ENCODE measurements at places on chromosomes 1 and 21.

DNA sequence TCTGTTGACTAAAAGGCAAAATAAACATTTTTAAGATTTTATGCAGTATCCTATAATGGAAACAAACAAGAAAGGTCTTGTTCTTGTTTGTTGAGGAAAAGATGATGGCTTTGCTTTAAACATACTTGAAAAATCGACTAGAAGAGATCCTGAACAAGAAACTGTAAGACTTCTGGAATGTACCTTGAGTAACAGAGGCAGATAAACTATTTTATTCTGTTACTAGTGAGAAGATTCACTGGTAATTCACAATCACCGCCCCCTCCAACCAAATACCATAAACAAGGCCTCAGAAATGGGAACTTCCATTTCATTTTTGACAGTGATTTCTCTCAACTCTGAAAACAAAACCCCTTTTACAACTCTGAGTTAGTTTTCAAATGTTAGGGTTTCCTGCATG lies 18.1 kb downstream of the TSEN15 start:
- no peaks in the 10 kb centered on the region for H3K4me1 ChIP-seq
- DNase-seq = no peak
- no peak overlapping the region for H3K27ac ChIP-seq
- no peak overlapping the region for H3K4me3 ChIP-seq

GRCh38 chr1:171350594-171350993 lies 36.6 kb downstream of the FMO4 start:
- no peak for DNase-seq
- H3K4me3 ChIP-seq = no peak overlapping the region
- no peak overlapping the region for H3K27ac ChIP-seq
- no peaks in the 10 kb centered on the region for H3K27me3 ChIP-seq

DNA sequence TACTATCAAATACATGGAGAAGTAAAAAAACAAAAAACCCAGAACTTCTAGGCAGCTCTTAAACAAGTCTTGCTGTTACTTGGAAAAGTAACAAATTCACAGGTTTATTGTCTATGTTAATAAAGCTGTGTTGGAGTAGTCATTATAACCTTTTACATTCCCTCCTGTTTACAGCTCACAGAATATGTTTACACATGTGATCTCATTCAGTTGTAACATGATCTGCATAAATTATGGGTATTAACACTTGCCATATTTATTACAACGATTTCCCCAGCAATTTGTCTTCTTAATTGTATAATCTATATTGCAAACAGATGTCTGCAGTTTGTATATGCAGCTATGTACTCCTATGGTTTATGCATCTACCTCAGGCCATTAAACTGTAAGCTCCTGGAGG lies 28.6 kb downstream of the ERG start:
- no peak for DNase-seq
- peaks cover 35% of the 10 kb centered on the region for H3K27me3 ChIP-seq
- H3K4me1 ChIP-seq = peaks cover 24% of the 10 kb centered on the region
- H3K4me3 ChIP-seq = no peak overlapping the region

DNA sequence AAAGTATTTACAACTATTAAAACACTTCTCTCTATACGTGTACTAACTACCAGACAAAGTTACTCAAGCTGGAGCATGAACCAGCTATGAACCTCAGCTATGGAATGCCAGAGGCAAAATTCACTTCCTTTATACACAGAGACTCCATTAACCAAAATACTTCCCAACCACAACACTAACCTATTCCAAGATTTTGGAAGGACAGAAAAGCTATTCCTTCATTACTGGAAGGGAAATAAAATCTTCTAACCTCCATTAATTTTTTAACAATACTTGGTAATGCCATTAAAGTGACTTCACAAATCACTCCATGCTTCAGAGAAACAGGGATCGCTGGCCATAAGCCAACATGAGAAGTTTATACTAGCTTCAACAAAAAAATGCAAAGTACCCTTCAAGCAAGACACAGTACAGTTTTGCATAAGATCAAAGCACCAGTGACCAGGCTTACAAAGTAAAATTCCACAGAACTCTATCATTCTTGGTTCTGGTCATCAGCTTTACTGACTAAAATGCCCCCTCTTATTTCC lies 58.0 kb downstream of the PUM1 start:
- no peak for DNase-seq
- H3K4me3 ChIP-seq = no peak overlapping the region
- peaks cover 46% of the 10 kb centered on the region for H3K36me3 ChIP-seq
- H3K27me3 ChIP-seq = no peaks in the 10 kb centered on the region
- peaks cover 63% of the 10 kb centered on the region for H3K4me1 ChIP-seq
- no peak overlapping the region for H3K27ac ChIP-seq

DNA sequence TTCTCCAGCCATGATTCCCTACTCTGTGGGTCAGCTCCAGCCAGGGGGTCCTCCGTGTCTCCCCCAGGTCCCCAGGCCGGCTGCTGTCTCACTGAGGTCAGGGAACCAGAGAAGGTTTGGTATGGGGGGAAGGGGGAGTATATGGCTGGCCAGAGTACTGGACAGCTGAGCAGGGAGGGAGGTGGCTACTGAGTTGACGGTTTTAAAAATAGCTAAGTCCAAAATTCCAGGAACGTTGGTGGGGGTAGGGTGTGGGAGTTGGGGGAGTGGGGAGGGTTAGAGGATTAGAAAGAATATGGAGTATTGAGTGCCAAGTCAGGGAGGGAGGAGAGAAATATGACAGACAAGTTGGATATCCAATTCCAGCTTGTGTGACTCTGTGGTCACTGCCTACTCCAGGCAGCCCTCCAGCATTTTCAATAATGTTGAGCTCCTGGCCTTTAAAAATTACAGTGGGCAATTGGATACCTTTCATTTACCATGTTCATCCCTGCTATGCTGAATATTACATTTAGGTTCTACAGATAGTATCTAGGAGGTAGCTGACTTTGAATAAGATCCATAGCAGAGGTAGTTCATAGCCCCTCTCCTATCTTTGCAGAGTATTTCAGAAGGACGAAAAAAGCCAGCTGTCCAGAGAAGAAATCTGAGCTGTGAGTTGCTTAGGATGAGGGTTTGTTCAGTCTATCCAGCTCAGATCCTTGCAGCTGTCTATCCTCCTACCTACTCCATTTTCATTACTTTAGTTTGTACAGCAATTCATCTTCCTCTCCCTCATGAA lies at the start of gene HJV:
HJV (minus strand) TSS at position 114 of the 781 bp plus-strand sequence. CDS start 1,504 bp downstream, outside the sequence.
- H3K27ac ChIP-seq = no peak within 1 kb of the TSS
- H3K4me1 ChIP-seq = peaks cover 19% of the 10 kb centered on the region
- H3K36me3 ChIP-seq = no peaks in the 10 kb centered on the region

DNA sequence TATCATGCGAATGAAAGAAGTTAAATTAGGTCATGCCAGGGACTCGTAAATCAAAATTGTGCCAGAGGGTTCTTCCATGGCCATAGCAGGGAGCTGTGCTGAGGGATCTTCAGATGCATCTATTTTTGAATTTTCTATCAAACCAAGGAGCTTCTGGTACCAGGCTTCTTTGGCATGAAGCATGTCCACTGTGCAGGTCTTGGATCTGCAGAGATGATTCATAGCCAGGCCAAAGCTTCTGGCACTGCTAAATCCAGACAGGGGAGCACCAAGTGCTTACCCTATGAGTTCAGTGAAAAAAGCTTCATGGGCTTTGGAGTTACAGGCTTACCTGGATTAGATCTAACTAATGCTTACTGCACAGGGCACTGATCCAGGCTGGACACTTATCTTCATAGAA lies 154.2 kb upstream of the DAB1 start:
- H3K4me3 ChIP-seq = no peak overlapping the region
- H3K36me3 ChIP-seq = no peaks in the 10 kb centered on the region
- no peaks in the 10 kb centered on the region for H3K27me3 ChIP-seq
- DNase-seq = no peak

GRCh38 chr1:178645808-178646200 lies 79.2 kb upstream of the RALGPS2 start:
- no peak overlapping the region for H3K4me3 ChIP-seq
- no peak overlapping the region for H3K27ac ChIP-seq
- H3K27me3 ChIP-seq = no peaks in the 10 kb centered on the region

DNA sequence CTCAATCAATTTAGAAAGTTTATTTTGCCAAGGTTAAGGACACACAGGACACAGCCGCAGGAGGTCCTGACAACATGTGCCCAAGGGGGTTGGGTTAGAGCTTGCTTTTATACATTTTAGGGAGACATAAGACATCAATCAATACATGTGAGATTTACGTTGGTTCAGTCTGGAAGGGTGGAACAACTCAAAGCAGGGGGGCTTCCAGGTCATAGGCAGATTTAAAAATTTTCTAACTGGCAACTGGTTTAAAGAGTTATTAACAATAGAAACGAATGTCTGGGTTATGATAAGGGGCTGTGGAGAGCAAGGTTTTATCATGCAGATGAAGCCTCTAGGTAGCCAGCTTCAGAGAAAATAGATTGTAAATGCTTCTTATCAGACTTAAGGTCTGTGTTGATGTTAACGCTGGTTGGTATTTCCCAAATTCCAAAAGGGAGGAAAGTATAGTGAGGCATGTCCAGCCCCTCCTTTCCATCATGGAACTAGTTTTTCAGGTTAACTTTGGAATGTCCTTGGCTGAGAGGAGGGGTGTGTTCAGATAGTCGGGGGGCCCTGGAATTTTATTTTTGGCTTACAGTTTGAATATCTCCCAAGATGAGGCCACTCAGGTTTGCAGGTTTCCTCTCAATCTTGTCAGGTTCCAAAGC lies 31.0 kb upstream of the TGFBR3 start:
- no peak overlapping the region for H3K27ac ChIP-seq

DNA sequence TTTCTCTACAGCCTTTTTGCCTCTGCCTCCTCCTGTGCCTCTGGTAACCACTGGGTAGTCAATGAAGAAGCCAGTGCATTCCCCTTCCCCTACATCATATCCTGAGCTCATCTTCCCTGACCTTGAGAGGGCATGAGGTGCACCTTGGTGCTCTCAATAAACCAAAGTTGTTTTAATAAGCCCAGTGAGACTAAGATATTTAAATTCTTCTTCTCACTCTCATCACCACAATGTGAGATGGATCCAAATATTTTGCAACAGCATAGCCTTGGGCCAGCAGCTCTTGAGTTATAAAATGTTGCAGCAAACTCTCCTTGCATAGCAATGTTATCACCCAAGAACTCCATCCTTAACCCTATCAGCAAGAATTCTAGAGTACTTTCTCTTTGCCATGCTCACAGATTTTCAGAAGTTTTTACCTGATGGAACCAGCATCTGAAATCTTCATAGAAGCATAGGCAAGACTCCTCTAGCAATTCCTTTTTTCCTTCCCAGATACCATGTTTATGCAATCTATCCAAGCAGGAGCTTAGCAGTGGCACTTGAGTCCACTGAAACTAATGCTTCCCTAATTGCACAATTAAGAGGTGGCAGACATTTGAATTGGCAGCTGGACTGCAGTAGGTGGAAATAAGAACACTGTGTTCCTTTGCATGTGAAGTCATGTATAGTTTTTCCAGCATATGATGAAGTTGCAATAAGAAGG lies 36.8 kb downstream of the CDC7 start:
- H3K27ac ChIP-seq = no peak overlapping the region
- no peaks in the 10 kb centered on the region for H3K36me3 ChIP-seq
- no peak overlapping the region for H3K4me3 ChIP-seq
- no peak for DNase-seq
- H3K4me1 ChIP-seq = no peaks in the 10 kb centered on the region

GRCh38 chr1:85184245-85184644 lies 16.6 kb downstream of the SYDE2 start:
- no peak overlapping the region for H3K27ac ChIP-seq
- peaks cover 31% of the 10 kb centered on the region for H3K36me3 ChIP-seq
- H3K27me3 ChIP-seq = no peaks in the 10 kb centered on the region
- no peak for DNase-seq
- H3K4me1 ChIP-seq = no peaks in the 10 kb centered on the region

DNA sequence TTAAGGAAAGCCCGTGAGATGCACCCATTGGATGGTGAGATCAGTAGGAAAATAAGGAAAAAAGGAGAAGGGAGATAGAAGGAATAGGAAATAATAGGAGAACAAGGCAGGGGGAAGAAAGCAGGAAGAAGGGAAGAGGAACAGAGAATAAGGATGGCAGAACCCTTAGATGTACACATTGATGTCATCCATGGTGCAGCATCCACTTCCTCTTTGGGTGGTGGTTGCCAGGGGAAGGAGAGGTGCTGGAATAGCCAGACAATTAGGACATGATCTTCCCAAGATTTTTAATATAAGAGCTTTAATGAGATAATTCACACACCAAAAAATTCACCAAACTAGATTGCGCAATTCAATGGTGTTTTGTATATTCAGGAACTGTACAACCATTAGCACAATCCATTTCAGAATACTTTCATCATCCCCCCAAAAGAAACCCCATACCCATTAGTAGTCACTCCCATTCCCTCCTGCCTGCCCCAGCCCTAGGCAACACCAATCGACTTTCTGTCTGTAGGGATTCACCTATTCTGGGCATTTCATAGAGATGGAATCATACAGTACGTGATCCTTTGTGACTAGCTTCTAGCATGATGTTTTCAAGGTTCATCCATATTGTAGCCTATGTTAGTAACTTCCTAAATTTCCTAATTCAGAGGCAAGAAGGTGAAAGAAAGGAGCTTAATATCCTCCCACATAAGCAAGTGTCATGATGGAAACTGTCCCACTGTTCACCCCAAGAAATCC lies 121.4 kb downstream of the PLXNA2 start:
- no peak overlapping the region for H3K27ac ChIP-seq
- peaks cover 25% of the 10 kb centered on the region for H3K4me1 ChIP-seq
- DNase-seq = no peak
- peaks cover 8% of the 10 kb centered on the region for H3K27me3 ChIP-seq
- no peak overlapping the region for H3K4me3 ChIP-seq

DNA sequence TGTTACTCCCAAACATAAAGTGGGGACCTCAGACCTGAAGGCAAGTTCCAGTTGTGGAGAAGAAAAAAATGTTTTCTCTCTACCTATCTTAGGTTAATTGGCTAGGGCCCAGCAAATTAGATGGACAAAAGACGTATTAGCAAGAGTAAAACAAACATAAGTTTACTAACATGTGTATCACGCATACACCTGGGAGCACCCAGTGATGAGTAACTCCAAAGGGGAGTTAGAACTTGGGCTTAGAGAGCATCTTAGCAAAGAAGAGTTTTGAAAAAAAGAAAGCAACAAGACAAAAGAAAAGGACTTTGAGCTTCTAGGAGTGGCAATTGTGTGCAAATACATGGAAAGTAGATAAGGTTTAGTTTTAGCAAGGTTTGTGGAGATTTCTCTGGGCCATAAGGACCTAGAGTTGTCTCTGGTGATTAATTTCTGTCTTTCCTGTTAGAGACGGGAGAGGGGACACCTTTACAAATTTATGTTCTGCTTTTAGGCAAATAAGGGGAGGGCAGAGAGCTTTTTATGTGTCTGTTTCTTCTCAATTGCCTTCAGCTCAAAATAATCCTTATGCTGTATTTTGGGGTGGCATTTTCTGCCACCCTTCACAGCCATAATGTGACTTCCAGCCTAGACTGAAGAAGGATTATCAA lies 76.7 kb upstream of the PTGFRN start:
- H3K27me3 ChIP-seq = no peaks in the 10 kb centered on the region
- peaks cover 66% of the 10 kb centered on the region for H3K4me1 ChIP-seq
- no peak for DNase-seq
- peak overlapping the region; percentile 87 for H3K27ac ChIP-seq

- H3K27ac ChIP-seq = no peak overlapping the region
- H3K36me3 ChIP-seq = peaks cover 5% of the 10 kb centered on the region
- no peak overlapping the region for H3K4me3 ChIP-seq
- no peaks in the 10 kb centered on the region for H3K4me1 ChIP-seq
- DNase-seq = no peak
Observed at GRCh38 chr1:198241553-198241952, 84.8 kb downstream of the NEK7 start.
